ENCODE measurements at places on chromosomes 5 and 9.

DNA sequence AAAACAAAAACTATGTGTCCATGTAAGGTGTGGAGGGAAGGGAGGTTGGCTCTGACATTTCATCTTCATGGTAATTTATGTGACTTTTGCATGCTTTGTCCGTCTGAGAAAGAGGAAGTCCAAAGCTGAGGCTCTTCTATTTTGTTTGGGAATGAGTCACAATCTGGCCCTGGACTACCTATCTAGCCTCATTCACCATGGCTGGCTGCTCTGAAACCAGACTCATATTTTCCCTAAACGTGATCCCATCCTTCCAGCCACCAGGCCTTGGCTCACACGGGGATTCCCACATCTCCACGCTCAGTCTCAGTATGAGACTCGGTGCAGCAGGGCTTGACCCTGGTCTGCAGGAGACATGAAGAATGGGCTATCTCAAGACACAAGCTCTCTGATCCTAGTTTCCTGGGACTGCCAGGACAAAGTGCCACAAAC lies 672.8 kb downstream of the ACTL7B start:
- DNase-seq: no peak

- no peak for DNase-seq
Observed at GRCh38 chr9:116362493-116362892, 208.9 kb downstream of the PAPPA start.

DNA sequence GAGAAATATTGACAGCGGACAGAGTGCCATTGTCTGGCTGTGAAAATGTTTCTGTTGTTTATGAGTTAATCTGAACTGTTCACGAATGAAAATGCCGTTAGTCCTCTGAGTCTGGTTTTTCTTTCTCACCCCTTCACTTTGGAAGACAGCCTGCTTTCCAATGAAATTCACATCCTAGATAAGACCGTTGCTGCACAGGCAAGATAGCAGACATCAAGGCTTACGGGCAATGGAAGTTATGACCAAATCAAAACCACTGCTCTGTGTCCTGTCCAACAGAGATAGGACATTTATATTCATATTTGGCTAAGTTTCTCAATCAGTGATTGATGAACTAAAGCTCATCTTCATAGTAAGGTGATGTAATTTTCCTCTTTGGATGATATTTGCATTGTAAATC lies 180.0 kb upstream of the DMAC1 start:
- no peak for DNase-seq

DNA sequence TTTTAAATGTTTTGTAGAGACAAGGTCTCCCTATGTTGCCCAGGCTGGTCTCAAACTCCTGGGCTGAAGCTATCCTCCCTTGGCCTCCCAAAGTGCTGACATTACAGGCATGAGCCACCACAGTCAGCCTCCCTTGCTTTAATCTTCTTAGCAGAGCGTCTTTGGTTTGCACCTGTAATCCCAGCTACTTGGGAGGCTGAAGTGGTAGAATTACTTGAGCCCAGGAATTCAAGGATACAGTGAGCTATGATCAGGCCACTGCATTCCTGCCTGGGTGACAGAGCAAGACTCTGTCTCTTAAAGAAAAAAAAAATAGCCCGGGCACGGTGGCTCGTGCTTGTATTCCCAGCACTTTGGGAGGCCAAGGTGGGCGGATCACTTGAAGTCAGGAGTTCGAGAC lies 27.8 kb downstream of the UBE2D2 start:
- no peak for DNase-seq

GRCh38 chr9:137018761-137019559 lies 9.1 kb downstream of the ABCA2 start:
- DNase-seq: no peak

GRCh38 chr5:55577353-55578060 lies 42.7 kb upstream of the PLPP1 start:
- DNase-seq: peak; percentile 68

DNA sequence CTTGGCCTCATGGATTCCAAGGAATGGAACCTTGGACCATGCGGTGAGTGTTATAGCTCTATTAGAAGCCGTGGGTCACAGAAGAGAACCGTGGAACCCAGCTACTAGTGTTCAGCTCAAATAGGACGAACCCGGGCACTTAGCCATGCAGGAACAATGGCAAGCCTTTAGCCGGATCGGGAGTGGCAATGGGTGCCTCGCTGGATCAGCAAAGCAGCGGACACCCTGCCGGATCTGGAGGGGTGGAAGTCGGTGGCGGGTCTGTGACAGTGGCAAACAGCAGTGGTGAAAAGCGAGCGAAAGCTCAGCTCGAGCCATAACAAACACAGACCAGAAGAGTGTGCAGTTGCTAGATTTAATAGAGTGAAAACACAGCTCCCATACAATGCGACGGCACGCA lies 2.4 kb upstream of the CDO1 start:
- no peak for DNase-seq

DNA sequence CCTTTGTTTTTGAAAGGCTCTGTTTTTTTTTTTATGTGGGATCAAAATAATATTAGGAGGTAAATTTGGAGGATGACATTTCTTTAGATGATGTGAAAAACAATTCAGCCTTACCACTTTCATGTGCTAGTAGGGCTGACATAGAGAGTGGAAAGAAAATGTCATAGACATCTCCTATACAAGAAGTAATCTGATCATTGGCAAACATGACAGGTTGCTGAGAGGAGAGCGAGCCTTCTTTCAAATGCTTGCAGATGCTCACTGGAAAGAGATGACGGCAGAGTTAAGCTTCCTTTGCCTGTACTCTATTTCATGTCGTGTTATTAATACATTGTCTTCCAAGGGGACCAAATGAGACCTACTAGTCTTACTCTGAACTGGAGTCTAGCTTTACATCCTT lies 160.1 kb upstream of the DAP start:
- DNase-seq: peak; percentile 11

Data from muscle of arm (tissue), 14 donors.